ENCODE measurements at places on chromosomes 7 and 10. TPM values are rescaled to one million over a fixed set of nuclear protein-coding genes. Genes with fewer than 3 reads are reported as not detected.

PNLIPRP1 gene
- not detected for total RNA-seq

TMEM213 gene
- not detected for total RNA-seq

KCNIP2 gene
- total RNA-seq, result 7.9 TPM

NDUFA5 gene
- total RNA-seq, result 113 TPM

C7orf33 gene
- not detected for total RNA-seq

ARL3 gene
- total RNA-seq, result 32.5 TPM

MGAM2 gene
- total RNA-seq, result under 0.01 TPM

GTF2IRD2 gene
- total RNA-seq, result 27.5 TPM

FOXP2 gene
- 19.2 TPM for total RNA-seq

ADCYAP1R1 gene
- total RNA-seq, result 62.0 TPM

A1CF gene
- total RNA-seq, result not detected

CCL24 gene
- not detected for total RNA-seq

NME8 gene
- total RNA-seq, result not detected

PRLHR gene
- 2.0 TPM for total RNA-seq
